Neural progenitor cell (in vitro differentiated cells): ENCODE measurements at places on chromosomes 6 and 20. TPM values are rescaled to one million over a fixed set of nuclear protein-coding genes. Genes with fewer than 3 reads are reported as not detected.

- no peak for DNase-seq
Observed at GRCh38 chr6:52570291-52570700, 6.6 kb downstream of the TRAM2 start.

GRCh38 chr6:139373154-139373927, 1.1 kb downstream of the CITED2 start:
- DNase-seq: peak; percentile 61

DNA sequence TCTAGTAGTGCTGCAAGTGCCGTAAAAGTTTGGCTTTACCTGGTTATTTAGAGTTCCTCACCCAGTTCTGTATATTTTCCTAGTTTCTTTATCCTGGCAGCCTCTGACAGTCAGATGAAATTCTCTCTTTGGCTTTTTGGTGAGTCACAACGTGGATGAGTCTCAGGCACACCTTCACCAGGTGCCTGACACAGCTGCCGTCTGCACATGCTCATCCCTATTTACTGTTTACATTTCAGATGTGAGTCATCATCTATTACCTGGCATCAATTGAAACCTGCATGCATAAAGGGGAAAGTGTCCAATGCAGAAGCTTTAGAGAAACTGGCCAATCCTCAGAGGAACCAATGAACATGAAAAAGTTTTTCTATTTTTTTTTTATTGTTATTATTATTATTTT, 33.3 kb upstream of the ADGRF4 start:
- no peak for DNase-seq

DNA sequence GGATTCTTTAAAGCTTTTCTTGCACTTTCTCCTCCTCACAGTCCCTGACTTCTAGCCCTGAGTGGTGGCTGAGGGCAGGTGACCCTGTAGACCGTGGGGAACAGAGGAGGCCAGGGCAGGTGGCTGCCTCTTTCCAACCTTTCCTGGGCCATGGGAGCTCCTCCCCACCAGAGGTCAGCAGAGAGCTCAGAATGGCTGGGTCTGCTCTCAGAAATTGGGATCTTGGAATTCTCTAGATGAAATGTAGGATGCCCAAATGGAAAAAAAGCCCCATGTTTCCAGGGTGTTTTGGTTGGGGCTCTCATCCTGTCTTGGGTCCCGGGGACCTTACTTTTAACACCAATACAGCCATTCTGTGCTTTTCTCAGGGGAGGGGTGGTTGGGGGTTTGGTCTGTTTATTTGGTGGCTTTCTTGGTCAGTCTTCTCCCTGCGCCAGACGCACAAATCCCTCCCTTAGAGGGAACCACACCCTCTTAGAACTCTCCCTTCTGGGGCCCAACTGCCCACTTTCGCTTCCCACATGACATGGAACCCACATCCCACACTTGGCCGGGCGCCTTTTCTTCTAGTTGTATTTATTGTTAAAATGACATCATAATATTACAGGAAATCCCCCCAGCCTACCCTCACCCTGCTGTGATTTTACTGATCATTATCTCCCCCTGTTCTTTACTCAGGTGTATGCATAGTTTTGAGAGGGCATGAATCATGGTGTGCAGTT, 17.9 kb downstream of the GNAS start:
- peak; percentile 82 for DNase-seq

Gene DNAH8
- 0.09 and 1.1 TPM in 2 replicates for total RNA-seq

Gene COL9A3
- total RNA-seq: 10.5 and 34.8 TPM in 2 replicates

DNA sequence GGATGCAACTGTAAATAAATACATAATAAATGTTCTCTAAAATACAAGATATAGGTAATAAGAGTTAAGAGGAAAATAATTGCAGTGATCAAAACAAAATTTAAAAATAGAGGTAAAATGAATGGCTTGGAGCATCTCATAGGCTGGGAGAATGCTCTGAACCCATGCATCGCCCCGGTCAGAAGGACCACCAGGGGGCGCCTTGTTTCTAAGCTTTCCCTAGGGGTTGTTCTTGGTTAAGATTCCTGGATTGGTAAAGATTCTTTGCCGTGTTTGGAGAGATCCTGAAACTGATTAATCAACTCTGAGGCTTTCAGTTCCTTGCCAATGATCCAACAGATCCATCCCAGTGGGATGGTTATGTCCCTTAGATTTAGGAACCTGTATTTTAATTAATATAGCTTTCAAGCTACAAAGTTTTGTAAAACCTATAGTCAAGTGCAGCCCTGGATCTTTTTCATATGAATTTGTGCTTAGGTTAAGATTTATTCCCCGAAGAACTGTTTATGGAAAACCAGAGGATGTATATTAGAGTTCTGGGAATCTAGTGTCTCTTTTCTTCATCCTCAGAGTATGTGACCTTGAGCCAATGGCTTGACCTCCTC, 45.3 kb upstream of the PRELID3B start:
- peak; percentile 86 for DNase-seq

DNA sequence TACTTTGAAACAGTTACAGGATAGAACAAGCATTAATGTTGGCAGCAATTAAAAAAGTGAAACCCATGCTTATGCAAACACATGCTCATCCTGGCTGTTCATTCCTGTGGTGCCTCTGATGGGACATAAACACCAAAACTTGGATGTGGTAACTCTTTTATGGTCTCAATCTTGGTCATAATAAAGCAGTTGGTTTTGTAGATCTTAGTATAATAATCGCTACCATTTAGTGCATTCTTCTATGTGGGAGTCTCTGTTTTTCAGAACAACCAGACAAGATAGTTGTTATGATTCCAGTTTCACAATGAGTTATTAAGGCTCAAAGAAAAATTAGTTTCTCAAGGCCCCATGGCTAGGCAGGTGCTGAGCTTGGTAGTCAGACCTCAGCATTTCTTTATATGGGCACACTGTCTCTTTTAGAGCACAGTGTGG, 184.0 kb downstream of the UTRN start:
- no peak for DNase-seq

Gene RIMS1
- total RNA-seq: 2.4 and 2.5 TPM in 2 replicates

Gene PBOV1
- not detected in 2 replicates for total RNA-seq

Gene PTGIS
- total RNA-seq: 31.3 and 35.6 TPM in 2 replicates

DNA sequence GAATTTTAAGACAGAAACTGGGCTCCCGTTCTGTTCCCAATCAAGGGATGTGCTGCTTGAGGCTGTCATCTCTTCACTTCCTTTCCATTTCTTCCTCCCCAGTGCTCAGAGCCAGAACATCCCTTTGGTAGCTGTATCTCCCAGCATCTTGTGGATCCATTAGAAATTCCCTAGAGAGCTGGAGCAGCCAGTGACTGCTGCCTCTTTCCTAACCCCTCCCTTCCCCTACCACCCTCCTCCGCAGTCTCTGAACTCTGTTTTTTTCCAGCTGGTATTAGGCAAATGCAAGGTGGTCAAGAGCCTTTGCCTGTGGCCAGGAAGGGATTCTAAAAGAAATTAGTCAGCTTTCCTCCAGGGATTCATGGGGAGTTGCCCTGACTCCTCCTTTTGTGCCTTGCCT, 208.0 kb downstream of the EYA2 start:
- no peak for DNase-seq

DNA sequence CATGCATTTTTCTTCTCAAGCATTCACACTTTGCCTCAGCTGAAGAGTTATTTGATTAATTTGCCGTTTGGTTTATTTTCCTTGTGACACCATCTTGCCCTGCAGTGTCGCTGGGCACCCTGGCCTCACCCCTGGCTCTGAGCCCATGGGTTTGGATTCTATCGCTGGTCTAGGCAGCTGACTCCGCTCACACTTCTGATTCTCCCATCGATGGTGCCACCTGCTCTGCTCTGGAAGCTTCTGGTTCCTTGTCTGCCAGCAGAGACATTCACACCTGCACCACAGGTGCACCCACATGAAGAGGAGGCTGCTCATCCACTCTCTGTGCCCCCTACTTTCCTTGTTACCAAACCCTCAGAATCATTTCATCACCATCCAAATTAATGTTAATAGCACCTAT, 291.6 kb upstream of the CDH4 start:
- DNase-seq: no peak
